ENCODE measurements at places on chromosomes 4 and X. TPM values are rescaled to one million over a fixed set of nuclear protein-coding genes. Genes with fewer than 3 reads are reported as not detected.

Gene PPP4R3C
- not detected for total RNA-seq

Gene UGT8
- total RNA-seq = 1.8 TPM

Gene KLHL13
- total RNA-seq = 3.5 TPM

Gene FAM193A
- 21.5 TPM for total RNA-seq

Gene PROM1
- not detected for total RNA-seq

Gene IDS
- 72.9 TPM for total RNA-seq

Gene PCDH19
- not detected for total RNA-seq

Gene ARHGEF9
- total RNA-seq = 8.3 TPM

Gene TRMT2B
- total RNA-seq = 23.4 TPM

Gene F9
- not detected for total RNA-seq

Gene RS1
- total RNA-seq = not detected

Gene CPZ
- 27.9 TPM for total RNA-seq

Gene REELD1
- not detected for total RNA-seq

Gene ARHGAP4
- 4.6 TPM for total RNA-seq

Gene SOX3
- not detected for total RNA-seq

Gene TAPT1
- total RNA-seq = 6.0 TPM

Gene NLRP2B
- not detected for total RNA-seq

Gene PABPC5
- 0.40 TPM for total RNA-seq

Gene LIN54
- 12.7 TPM for total RNA-seq

Gene LGI2
- 3.4 TPM for total RNA-seq

Gene DNASE1L1
- 29.8 TPM for total RNA-seq

Gene AFP
- total RNA-seq = not detected

Gene MAGEA8
- not detected for total RNA-seq

Gene SPIN2A
- total RNA-seq = 0.44 TPM

Gene NAP1L2
- 8.6 TPM for total RNA-seq

Gene MGAT4D
- not detected for total RNA-seq

Gene HTR2C
- total RNA-seq = 0.07 TPM

Gene ERVMER34-1
- 1.7 TPM for total RNA-seq

Gene RIPPLY1
- total RNA-seq = not detected

Gene GAGE1
- total RNA-seq = not detected

Gene MAGEE2
- total RNA-seq = not detected

Gene IQSEC2
- 8.5 TPM for total RNA-seq

Gene WNK3
- 0.06 TPM for total RNA-seq

Gene SPANXA1
- not detected for total RNA-seq

Gene CXCL5
- total RNA-seq = 0.55 TPM

Gene LPAR4
- not detected for total RNA-seq

Gene AWAT1
- total RNA-seq = not detected

Gene CORIN
- total RNA-seq = not detected

Gene IKBKG
- 34.3 TPM for total RNA-seq

Gene ADRA2C
- 0.52 TPM for total RNA-seq

Gene SPANXA2
- not detected for total RNA-seq

Gene PNMA5
- total RNA-seq = not detected

Gene CTSO
- total RNA-seq = 1.6 TPM

Gene POF1B
- total RNA-seq = not detected

Gene MAP3K15
- 3.4 TPM for total RNA-seq

Gene PLP1
- not detected for total RNA-seq

Gene IL3RA
- total RNA-seq = not detected
